ENCODE measurements at places on chromosomes 16 and 17.

DNA sequence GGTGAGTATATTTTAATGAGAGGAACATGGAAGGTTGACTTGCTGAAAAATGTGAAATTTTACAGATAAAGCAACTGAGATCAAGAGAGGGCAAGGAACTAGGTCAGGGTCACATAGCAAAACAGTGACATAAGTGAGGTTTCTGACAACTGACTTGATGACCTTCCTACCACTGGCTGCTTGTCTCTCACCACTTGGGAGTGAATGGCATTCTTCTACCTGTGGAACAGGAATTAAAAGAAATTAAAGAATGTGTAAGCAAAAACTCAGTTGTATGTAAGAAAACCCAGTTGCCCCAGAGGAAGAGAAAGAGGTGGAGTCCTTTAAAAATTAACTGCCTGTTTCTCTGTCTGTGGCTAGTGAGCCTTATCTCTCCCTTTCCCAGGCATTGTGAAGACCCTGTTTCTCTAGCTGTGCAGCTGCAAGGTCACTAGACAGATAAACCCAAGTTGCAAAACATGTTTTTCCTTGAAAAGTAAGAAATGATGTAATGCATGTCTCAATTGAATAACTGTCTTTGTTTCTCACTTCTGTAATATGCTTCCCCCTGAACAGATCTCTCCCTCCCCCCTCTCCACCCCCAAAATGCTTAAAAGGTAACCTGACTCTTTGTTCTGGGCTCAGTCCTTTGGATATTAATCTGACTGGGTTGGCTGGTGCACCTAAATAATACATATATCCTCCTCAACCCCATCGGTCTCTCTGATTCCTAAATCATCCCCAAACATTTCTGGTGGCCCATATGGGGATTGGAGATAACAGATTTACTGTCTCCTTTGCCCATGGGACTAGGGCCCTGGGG, 23.4 kb downstream of the ACSM1 start:
- no peak for DNase-seq

DNA sequence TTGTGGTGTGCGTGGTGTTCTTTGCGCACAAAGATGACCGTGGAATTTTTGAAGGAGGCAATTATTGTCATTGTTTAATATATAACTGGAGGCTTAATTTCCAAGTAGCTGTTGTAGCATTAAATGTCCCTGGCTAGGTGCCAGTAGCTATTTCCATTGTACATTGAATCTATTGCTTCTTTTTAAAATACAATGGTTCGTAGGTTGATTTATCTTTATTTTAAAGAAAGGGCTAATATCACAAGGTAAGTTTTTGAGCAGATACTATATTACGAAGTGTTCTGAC, 127.1 kb downstream of the RPTOR start:
- DNase-seq, result no peak

DNA sequence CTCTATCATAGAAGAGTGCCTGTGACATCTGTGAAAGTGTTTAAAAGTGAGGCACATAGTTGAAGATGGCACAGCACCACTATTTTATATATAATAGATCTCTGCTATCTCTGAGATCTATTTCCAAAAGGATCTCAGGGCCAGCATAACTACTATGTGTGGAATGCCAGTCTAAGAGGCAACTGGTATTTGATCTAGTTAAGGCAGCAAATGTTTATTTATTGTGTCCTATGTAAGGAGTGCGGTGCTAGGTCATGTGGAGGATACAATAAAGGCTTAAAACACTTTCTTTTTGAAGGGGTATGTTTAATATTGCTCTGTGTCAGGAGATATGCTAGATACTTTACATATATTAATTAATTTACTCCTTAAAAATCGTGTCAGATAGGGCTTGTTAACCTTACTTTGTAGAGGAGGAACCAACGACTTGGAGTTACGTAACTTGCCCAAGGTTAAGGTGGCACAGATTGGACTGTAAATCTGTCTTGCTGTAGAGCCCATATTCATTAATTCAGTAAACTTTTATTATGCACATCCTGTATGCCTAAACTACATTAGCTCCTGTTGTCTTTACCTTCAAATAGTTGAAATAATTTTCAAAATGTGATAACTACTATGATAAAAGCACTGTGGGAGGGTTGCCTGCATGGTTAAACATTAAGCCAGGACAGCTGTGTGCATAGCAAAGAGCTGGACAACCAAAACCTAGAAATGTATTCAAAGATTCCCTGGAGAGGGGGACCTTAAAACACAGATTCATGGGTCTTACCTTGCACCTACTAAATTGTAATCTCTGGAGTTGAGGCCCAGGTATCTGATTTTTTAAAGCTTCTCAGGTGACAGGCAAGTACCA, 83.3 kb downstream of the NLK start:
- no peak for DNase-seq

DNA sequence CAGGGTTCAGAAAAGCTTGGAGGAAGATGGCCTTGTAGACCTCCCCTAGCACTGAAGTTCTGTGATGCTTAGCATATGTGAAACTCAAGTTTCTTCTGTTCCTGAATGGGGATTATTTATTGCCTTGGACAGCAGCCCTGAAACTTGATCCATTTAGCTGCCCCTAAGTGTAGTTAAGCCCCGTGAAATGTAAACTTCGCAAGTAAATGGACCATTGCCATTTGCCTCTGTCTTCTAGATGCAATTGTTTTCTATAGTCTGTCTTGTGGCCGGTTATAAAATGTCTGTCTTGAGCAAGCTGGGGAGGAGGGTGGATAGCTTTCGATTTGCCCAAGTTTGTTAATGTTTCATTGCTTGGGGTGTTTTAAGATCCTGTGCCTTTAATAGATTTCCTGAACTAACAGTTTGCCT, 261.8 kb downstream of the CDH13 start:
- DNase-seq, result peak; percentile 42

GRCh38 chr17:182050-182751, 751 bp upstream of the DOC2B start:
- DNase-seq, result no peak

GRCh38 chr17:51029142-51029541, 91.5 kb downstream of the SPAG9 start:
- DNase-seq, result no peak

GRCh38 chr16:88387941-88388627, 5.3 kb downstream of the ZNF469 start:
- peak; percentile 68 for DNase-seq

DNA sequence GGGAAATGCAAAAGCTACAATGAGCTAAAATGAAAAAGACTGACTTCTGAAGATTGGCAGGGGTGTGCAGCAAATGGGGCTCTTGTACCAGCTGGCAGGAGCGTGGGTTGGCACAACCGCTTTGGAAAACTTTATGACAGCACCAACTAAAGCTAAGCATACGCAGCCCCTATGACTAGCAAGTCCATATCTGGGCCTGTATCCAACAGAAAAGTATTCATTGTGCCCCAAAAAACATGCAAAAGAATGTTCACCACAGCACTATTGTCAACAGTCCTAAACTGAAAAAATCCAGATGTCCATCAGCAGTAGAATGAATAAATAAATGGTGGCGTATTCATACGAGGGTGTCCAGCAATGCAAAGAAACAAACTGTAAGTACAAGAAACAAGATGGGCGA, 22.6 kb upstream of the ITGA3 start:
- no peak for DNase-seq

- DNase-seq, result no peak
These were observed 190.1 kb upstream of the FOXF1 start for GRCh38 chr16:86320237-86320595.

- peak; percentile 73 for DNase-seq
These were observed 114.7 kb downstream of the IRX3 start for GRCh38 chr16:54171626-54172537.

DNA sequence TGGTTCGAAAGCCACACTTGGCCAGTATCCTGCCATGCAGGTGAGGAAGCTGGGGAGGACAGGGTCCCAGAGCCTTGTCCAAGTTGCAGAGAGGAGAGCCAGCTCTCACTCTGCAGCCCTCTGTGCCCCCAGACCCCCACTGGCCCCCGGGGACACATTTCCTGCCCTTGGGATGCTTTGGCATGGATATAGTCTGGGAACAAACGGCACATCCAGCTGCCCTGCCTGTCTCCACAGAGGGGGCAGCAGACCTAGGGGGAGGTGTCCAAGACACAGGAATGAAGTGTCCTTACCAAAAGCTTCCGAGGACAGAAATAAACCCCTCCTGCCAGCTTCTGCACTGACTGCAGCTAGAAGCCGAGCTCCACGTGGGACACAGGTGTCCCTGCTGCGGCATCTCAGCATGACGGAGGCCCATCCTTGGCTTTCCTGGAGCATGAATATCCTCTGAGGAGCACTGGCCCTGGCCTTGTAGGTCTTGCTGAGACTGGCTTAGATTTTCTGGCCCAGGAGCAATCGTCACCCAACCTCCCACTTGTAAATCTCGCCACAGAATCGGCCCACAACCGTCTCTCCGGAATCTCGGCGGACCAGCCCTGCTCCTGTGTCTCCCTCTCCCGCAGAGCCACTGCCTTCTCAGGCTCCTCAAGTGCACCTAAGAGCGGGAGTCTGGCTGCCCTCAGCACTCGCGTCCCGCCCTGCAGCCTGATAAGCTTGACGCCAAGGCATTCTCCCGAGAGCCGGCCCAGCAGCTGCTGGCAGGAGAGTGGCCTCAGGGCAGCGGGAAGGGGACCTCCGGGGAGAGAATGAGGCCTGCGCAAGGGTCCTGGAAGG, 1.1 kb upstream of the CAPN15 start:
- DNase-seq, result no peak

GRCh38 chr16:73378471-73378870, 330.5 kb upstream of the ZFHX3 start:
- DNase-seq, result no peak

- DNase-seq, result no peak
These were observed 6.9 kb downstream of the PHAF1 start for GRCh38 chr16:67116388-67117311.

DNA sequence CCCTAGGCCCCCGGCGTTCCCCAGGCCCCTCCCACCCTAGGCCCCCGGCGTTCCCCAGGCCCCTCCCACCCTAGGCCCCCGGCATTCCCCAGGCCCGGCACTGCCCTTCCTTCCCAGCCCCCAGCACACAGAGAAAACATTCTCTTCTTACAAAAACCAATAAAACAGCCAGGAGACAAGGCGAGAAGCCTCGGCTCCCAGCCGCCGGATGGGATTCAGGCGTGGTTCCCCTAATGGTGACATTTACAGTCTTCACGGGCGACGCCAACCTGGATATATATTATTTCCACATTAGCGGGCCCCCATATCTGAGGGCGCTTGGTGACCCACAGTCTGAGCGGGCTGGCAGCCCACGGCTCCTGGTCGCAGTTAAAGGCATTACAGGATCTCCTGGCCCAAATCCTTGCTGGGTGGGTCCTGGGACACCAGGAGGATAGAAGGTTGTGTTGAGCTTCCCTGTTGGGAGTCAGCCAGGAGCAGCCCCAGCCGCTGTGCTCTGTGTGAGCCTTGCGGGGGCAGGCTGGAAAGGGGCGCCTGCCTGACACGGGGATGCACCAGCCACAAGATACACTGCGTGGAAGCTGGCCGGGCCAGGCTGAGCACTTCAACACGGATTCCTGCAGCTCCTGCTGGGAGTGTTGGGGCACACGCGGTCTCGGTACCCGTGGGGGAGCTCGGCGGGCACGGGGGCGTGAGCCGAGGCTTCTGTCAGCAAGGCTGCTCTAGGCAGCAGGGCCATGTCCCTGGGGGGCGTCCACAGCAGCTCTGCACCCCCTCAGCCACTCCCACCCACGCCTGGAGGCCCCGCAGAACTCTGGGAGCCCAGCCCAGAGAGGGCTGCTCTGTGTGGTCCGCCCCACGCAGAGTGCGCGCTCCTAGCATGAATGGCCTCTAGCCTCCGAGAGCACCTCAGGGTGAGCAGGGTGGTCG, 83.7 kb downstream of the LMF1 start:
- no peak for DNase-seq

DNA sequence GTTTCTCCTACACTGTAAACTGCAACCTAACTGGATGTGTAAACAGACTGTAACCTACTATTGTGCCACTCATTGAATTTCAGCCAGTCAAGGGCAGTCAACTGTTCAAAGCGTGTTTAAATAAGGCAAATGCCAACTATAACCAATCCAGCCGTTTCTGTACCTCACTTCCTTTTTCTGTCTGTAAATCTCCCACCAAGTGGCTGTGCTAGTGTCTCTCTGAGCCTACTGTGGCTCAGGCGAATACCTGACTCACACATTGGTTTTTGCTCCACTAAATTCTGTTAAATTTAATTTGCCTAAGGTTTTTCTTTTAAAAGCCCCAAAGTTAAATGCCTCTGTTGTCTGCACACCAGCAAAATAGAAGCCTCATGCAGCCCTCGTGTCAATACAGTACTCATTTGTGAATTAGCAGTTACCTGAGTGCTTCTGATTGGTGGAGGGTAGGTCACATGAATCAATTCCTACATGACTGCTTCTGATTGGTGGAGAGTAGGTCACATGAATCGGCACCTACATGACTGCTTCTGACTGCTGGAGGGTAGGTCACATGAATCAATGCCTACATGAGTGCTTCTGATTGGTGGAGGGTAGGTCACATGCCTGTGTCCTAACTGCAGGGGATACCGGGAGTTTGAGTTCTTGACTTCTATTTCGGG, 31.1 kb upstream of the CCR7 start:
- DNase-seq, result no peak

- no peak for DNase-seq
These were observed 79.5 kb downstream of the WIPI1 start for GRCh38 chr17:68377771-68378267.

DNA sequence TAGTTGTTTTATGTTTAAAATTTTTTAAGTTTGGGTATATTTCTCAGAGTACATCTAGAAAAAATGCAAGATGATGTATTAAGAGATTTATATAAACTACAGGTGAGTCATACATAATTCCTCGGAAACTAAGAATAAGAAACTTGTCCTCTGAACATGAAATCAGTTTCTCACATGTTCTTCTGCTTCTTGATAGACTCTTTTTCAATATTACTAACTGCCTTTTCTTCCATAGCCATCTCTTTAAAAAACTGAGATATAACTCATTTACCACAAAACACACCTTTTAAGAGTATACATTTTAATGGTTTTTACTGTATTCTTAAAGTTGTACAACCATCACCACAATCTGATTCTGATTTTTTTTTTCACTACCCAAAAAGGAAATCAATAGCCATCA, 238.4 kb upstream of the AXIN2 start:
- DNase-seq, result no peak

DNA sequence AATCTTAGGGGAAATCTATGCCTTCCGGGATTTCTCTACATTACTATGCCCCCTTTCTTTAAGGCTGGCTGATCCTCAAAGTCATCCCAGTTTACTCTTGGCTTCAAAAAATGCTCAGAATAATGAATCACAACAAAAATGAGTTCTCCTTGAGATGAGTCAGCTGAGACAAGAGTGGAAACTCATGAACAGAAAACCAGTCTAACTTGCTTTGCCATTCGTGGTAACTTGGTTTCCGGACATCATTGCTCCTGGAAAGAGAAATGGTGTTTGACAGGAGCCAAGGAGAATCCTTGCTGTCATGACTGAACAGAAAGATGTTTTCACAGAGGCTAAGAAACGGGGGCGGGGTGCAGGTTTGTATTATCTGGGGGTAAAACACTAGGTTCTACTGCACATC, 435.6 kb upstream of the DYNLRB2 start:
- DNase-seq, result no peak

All from kidney epithelial cell (primary cell).